Suppressor macrophage (primary cell): ENCODE measurements at places on chromosomes 13 and 19.
A peak's percentile ranks its signal among the peaks of the same experiment; 100 is the strongest.

- DNase-seq = no peak
Observed at GRCh38 chr13:20475927-20476691, 49.5 kb downstream of the CRYL1 start.

DNA sequence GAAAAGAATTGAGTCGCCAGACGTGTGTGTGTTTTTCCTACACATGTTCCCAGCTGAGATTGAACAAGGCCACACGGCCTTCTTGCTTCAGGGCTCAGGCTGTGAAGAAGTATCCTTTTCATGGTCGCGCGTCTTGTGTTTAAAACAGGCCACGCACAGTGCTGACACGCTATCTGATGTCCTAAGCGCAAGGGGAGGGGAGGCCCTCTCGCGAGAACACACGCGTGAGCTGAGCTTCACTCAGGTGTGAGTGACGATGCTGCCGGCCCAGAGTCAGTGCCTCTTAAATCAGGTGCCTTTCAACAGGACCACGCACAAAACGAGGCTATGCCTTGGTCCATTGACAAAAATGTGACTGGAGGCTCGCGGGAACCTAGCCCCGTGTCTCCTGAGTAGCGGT lies 103.7 kb downstream of the TEX29 start:
- DNase-seq = no peak

- DNase-seq = no peak
Observed at GRCh38 chr19:17623224-17623935, 64.8 kb downstream of the UNC13A start.

- no peak for DNase-seq
Observed at GRCh38 chr13:113547238-113547971, 37.1 kb upstream of the TFDP1 start.

DNA sequence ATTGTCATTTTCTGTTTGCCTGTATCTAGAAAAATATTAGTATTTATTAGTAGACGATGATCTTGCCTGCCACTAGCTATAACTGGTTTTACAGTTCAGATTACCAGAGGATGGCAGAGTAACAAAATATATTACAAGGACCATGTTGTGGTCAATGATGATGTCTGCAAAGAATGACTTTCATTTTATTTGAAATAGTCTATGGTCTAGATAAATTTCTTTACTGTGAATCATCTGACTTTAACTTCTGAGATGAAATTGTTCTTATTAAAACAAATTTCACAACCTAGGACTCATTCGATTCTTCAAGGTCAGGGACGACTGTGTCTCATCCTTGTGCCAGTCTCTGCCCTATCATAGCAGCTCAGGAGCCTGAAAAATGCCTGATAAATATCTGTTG lies 637.8 kb upstream of the KLF12 start:
- DNase-seq = no peak

GRCh38 chr19:10872546-10873107 lies 1.3 kb downstream of the CARM1 start:
- no peak for DNase-seq

DNA sequence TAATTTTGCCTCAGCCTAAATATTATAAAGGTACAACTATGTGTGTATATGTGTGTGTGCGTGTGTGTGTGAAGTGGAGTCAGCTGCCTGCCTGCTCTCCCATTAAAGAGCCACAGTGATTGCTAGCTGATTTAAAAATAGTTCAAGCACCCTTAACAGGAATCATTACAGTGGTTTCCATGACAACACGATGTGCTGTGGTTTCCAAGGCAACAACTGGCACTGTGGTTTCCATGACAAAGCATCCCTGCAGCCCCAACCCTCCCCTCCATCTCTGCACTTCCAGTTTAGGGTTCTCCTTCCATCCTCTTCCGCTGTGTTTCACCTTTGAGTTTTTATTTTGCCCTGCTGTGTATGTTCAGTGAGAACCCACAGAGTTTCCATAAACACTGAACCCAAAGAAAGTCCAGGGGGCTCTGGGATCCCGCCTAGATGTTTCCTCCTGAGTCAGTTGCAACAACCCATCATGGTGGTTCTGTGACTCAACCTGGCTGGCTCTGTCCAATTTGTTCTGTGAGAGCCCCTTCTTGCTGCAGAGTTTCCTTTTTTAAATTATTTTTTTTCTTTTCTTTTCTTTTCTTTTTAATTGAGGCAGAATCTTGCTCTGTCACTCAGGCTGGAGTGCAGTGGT lies 7.1 kb upstream of the PNMA8A start:
- no peak for DNase-seq

- no peak for DNase-seq
Observed at GRCh38 chr19:805600-806550, 8.6 kb downstream of the PTBP1 start.

DNA sequence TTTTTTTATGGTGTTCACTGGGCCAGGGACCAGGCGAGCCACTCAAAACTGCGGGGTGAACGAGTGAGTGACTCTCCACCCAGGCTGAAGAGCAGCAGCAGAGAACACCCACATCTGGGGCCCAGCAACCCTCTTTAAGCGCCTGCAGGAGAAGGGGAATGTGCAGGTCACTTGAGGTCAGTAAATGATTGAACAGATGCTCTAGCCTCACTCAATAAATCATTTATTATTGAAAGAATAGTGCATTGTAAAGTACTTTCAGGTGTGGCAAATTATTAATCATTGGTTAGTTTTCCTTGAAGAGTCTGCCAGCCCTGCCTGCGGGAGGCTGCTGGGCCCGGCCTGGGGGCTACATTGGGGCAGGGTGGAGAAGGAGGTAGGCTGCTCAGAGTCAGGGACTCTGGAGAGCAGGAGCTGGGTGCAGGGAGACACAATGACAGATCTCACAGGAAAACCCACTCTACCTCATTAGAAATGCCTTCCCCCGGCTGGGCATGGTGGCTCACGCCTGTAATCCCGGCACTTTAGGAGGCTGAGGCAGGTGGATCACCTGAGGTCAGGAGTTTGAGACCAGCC lies 42.5 kb downstream of the ABCC4 start:
- no peak for DNase-seq

DNA sequence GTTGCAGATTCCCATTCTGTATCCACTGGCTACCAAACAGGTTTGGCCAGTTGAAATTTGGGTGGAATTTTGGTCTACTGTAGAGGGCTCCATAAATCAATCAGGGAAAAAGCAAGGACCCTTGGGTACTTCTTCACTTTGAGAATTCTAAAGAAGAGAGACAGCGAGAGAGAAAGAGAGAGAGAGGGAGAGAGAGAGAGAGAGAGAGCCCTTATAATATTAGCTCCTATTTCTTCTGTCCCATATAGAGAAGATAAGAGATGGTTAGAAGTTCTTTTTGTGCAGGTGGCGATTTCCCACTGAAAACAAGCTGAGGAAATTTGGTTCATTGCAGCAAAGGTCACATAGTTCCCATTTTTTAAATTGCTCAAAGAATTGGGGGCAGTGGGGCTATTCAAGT lies 88.6 kb upstream of the ZNF536 start:
- DNase-seq = no peak

GRCh38 chr19:49528211-49528771 lies 488 bp downstream of the RCN3 start:
- no peak for DNase-seq

DNA sequence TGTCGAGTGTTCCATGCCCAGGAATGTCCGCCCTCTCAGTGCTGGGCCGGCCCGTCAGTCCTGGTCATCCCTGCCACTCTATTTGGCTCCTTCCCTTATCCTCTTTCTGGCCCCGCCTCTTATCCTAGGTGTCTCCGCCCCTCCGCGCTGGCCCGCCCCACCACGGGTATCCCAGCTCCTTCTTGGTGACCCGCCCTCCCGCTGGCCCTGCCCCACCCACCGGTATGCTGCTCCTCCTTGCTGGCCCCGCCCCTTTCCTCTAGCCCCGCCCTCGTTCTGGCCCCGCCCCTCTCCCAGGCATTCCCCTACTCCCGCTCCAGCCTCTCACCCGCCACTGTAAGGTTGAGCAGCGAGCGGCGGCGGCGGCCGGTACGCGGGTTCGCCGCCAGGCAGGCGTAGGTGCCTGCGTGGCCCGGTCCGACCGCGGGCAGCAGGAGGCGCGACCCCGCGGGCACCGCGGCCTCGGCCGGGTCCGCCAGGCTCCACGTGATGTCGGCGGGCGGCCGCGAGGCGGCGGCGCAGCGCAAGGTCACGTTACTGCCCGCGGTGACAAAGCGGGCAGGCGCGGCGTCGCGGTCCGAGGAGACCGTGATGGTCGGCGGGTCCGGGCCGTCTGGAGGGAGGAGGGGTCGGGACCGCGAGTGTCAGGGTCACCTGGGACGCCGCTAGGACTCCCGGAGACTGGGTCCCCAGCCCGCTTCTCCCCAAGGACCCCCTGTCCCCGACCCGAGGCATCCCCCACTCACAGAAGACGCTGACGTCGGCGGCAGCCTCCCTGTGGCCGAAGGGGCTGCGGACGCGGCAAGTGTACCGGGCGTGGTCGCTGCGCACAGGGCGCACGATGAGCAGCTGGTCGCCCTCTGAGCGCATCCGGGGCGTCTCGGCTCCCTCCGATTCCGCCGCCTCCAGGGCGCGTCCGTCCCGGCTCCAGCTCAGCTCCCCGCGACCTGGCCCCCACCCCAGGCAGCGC lies 2.0 kb downstream of the VSIG10L start:
- DNase-seq = peak; percentile 98

DNA sequence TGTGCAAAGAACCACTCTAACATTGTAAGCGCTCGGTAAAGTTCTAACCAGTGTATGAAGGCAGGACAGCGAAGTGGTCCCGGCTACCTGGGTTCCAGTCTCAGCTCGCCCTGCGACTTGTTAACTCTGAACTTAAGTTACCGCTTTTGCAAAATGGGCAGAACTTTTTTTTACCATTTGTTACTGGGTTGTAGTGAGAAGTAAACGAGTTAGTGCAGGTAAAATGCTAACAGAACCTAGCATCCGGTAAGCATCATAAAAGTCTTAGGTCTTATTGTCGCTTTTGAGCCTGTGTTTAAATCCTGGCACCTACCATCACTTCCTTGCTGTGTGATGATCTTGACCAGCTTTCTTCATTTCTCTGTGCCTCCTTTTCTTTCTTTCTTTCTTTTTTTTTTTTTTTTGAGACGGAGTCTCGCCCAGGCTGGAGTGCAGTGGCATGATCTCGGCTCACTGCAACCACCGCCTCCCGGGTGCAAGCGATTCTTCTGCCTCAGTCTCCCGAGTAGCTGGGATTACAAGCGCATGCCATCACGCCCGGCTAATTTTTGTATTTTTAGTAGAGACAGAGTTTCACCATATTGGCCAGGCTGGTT lies 734 bp upstream of the TRMT1 start:
- no peak for DNase-seq

GRCh38 chr19:33622809-33623511 lies 1.2 kb downstream of the CHST8 start:
- no peak for DNase-seq

- DNase-seq = no peak
Observed at GRCh38 chr13:39938596-39938995, 283.1 kb downstream of the COG6 start.

- DNase-seq = no peak
Observed at GRCh38 chr13:21318891-21319532, 140.1 kb downstream of the ZDHHC20 start.

DNA sequence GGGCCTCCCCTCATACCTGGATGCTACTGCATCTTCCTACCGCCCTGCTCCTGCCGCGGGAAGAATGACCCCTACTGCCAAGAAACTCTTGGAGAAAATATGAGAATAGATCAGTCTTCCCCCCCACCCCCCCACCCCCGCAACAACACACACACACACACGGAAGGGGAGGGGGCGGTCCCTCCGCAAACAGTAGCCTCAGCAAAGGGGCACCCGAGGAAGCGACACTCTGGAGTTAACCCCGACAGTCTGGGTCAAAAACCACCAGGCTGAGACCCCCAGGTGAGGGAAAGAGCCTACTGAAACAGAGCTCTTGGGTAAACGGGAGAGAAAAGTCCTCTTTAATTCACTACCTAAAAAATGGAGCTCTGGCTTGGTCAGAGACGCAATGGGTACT lies 1.2 kb downstream of the MED26 start:
- DNase-seq = no peak

GRCh38 chr13:113106711-113107351 lies 1.2 kb downstream of the F7 start:
- DNase-seq = no peak

- DNase-seq = no peak
Observed at GRCh38 chr13:55230570-55230908, 1910.2 kb upstream of the PRR20A start.

DNA sequence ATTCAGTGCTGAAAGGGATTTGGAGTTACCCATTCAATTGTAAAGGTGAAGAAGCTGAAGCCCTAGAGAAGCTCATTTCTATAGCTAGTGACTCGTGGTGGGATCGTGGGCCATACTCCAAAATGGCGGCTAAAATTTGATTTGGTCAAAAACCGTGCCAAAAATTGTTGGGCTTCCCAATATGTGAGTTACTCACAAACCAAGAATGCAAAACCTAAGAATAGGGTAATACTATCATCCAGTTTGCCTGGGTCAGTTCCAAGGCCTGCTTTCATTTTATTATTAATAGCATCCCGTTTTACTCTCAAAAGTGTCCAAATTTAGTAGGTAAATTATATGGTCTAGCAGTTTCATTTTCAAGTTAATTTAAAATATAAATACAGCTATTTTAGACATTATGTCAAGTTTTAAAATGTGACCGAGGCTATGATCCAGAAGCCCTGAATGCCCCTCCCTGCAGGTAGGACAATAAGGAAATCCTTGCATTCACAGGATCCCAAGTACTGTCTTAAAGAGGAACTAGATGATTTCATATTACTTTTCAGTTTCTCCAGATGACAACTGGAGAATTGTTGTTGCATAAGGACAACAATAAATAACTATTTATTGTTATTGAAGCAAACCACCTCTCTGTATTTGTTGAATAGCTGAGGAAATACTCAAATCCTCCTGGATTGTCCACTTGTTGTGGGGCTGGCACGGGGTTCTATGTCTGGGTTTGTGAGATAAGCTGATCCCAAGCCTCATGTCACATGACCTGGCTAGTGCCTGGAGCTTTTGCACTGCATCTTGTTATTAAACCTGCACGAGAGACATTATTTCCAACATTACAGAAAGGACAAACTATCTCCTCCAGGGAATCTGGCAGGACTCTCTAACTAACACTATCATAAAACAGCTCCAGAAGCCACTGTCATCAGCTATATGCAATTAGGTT lies 11.6 kb upstream of the RAP2A start:
- no peak for DNase-seq

GRCh38 chr13:24202215-24202614 lies 41.7 kb downstream of the SPATA13 start:
- DNase-seq = no peak

GRCh38 chr13:51231456-51231855 lies 9.3 kb downstream of the FAM124A start:
- no peak for DNase-seq

GRCh38 chr13:52128714-52129700 lies at the start of gene NEK5:
TSS of gene NEK5 (minus strand) at chr13:52129073. CDS start at chr13:52127482, 1,591 bp downstream.
- peak; percentile 62 for DNase-seq

GRCh38 chr13:110108348-110109139 lies 198.4 kb downstream of the COL4A1 start:
- peak; percentile 67 for DNase-seq
